ENCODE measurements at places on chromosomes 7 and 10. TPM values are rescaled to one million over a fixed set of nuclear protein-coding genes. Genes with fewer than 3 reads are reported as not detected.

DNA sequence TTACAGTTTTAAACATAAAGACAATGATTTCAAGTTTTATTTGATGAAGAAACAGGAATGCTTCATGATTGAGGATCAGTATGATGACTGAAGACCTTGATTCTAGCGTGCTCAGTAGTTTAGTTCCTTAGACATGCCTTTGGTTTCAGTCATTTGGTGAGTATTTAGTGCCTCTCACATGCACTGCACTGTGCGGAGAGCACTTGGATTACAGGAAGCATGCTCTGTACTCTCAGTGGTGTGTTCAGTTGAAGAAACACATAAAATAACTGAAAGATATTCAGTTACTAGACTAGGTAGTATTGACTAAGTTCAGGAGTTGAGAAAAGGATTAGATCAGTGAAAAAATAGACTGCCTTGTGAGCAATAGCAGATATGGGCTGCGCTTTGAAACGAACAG is 25.5 kb downstream of the RBM17 start:
- no peaks in the 10 kb centered on the region for H3K27me3 ChIP-seq
- peaks cover 53% of the 10 kb centered on the region for H3K36me3 ChIP-seq
- H3K4me3 ChIP-seq: peak overlapping the region; percentile 69
- DNase-seq: peak; percentile 37
- peak overlapping the region; percentile 95 for H3K27ac ChIP-seq
- H3K4me1 ChIP-seq: peaks cover 43% of the 10 kb centered on the region

DNA sequence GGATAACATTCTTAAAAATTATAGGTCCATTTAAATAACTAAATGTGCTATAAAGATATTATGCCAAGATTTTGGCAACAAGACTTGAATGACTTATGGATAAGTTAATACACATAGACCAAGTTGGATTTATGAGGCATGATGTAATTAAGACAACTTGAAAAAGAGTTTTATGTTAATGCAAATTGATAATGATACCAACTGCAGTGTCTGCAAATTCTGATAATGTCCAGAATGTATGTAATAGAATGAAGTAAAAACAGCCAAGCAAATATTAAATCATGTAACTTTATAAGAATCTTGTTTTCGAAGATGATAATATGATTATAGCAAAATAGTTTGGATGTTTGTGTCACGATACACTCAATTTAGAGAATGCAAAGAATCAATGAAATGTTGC is 868.3 kb downstream of the DNAJB9 start:
- DNase-seq: no peak
- no peak overlapping the region for H3K4me3 ChIP-seq
- H3K36me3 ChIP-seq: peaks cover 5% of the 10 kb centered on the region
- no peak overlapping the region for H3K27ac ChIP-seq

- no peak within 1 kb of the TSS for H3K4me3 ChIP-seq
- no peaks in the 10 kb centered on the region for H3K4me1 ChIP-seq
- no peak for DNase-seq
- H3K36me3 ChIP-seq: peaks cover 10% of the 10 kb centered on the region
Observed at GRCh38 chr7:130379921-130380860, at the start of gene CPA1. Gene CPA1 (plus strand): TSS chr7:130380494. CDS start chr7:130380521, 27 bp downstream.

DNA sequence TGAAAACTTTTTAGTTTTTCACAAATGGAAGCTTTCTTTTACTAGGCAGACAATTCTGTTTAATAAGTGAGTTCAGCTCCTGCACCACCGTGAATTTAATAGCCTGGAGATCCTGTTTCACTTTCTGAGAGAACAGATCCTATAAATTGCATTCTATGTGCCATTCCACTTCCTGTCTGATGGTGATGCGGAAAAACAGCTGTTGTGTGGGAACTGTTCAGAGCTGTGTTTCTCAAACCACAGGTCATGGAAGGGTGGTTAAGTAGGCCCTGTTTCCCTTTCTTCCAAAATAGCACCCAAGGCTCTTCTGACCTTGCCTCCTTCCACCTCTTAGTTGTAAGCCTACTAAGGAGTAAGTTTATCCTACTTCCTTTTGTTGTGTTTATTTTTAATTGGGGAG is 97.2 kb upstream of the DKK1 start:
- H3K36me3 ChIP-seq: no peaks in the 10 kb centered on the region
- peak overlapping the region; percentile 20 for H3K4me3 ChIP-seq
- peaks cover 36% of the 10 kb centered on the region for H3K4me1 ChIP-seq
- peak overlapping the region; percentile 49 for H3K27ac ChIP-seq
- no peaks in the 10 kb centered on the region for H3K27me3 ChIP-seq

COPS6 gene
- 256 TPM for total RNA-seq

DNA sequence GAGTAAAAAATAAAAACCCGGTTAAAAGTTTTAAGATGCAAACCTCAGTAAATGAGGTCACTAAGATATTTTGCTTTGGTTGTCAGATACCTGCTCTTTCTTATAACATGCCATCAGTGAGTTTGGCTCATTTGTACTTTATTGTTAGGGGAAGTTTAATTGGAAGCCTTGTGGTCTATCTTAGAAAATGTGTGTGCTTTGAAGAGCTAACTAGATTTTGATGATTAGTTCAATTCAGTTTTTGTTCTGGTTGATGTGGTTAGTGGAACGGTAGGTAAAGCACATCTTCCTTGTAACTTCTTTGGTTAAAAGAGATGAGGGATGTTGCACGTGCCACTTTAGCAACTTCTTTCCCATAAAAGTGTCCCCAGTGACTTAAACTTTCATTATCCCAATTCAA is 353.4 kb upstream of the GALNT17 start:
- DNase-seq: no peak
- no peaks in the 10 kb centered on the region for H3K27me3 ChIP-seq

HOXA5 gene
- total RNA-seq: 2.0 TPM

- H3K4me1 ChIP-seq: peaks cover 40% of the 10 kb centered on the region
- peaks cover 2% of the 10 kb centered on the region for H3K27me3 ChIP-seq
- H3K36me3 ChIP-seq: peaks cover 47% of the 10 kb centered on the region
- no peak overlapping the region for H3K27ac ChIP-seq
Observed at GRCh38 chr10:983971-984655, 4.1 kb upstream of the GTPBP4 start.

LIPN gene
- not detected for total RNA-seq

GRCh38 chr7:128073671-128074310 is 42.6 kb upstream of the LRRC4 start:
- H3K27ac ChIP-seq: no peak overlapping the region
- no peak overlapping the region for H3K4me3 ChIP-seq
- H3K27me3 ChIP-seq: no peaks in the 10 kb centered on the region
- peaks cover 5% of the 10 kb centered on the region for H3K36me3 ChIP-seq
- no peak for DNase-seq
- H3K4me1 ChIP-seq: no peaks in the 10 kb centered on the region

GRCh38 chr7:101814081-101814990 is 3.1 kb upstream of the CUX1 start:
- DNase-seq: peak; percentile 30
- H3K27ac ChIP-seq: peak overlapping the region; percentile 87
- H3K36me3 ChIP-seq: peaks cover 6% of the 10 kb centered on the region
- H3K4me3 ChIP-seq: peak overlapping the region; percentile 90

DNA sequence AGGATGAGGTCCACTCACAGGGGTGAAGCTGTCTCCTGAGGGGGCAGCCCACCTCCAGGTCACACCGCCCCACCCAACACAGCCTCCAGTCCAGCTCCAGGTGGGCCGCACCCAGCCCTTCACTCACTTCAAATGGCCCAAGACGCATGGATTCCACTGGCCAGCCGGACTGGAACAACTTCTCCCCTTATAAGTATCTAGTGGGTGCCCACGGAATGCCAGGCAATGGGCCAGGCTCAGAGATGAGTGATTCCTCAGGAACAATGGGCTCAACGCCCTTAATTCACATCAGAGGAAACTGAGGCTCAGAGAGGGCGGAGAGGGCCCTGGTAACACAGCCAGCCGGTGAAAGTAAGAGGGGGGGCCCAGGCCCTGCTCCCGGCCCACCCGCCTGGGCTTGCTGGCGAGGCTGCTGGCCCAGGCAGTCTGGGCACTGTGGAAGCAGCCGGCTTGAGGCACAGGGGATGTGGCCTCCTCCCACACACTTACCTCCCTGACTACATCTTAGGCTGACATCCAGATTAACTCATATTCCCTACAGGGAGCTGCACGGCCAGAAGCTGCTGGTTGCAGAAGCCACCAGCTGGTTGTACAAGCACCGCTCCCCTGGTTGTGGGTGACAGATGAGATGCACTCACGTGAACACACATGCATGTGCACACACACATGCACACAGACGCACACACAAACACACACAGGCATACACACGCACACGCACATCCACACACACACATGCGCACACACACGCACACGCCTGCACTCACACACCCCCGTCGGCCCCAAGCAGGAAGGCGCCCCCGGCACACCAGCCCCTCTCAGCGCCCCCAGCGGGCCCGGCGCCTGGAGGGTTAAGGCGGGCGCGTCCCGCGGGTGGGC is 1.0 kb upstream of the FAM20C start:
- H3K4me1 ChIP-seq: peaks cover 36% of the 10 kb centered on the region
- H3K27ac ChIP-seq: peak overlapping the region; percentile 80
- peak overlapping the region; percentile 92 for H3K4me3 ChIP-seq
- DNase-seq: peak; percentile 63
- peaks cover 10% of the 10 kb centered on the region for H3K36me3 ChIP-seq

GRCh38 chr7:22445140-22445743 is 54.7 kb downstream of the STEAP1B start:
- peaks cover 22% of the 10 kb centered on the region for H3K4me1 ChIP-seq
- H3K27ac ChIP-seq: no peak overlapping the region
- H3K36me3 ChIP-seq: peaks cover 27% of the 10 kb centered on the region
- H3K4me3 ChIP-seq: no peak overlapping the region
- no peaks in the 10 kb centered on the region for H3K27me3 ChIP-seq
- no peak for DNase-seq

GRCh38 chr7:21819048-21819447 is 126.7 kb downstream of the CDCA7L start:
- no peak overlapping the region for H3K27ac ChIP-seq
- H3K4me3 ChIP-seq: no peak overlapping the region
- no peaks in the 10 kb centered on the region for H3K36me3 ChIP-seq
- no peaks in the 10 kb centered on the region for H3K4me1 ChIP-seq
- no peaks in the 10 kb centered on the region for H3K27me3 ChIP-seq

- no peak for DNase-seq
- peaks cover 5% of the 10 kb centered on the region for H3K27me3 ChIP-seq
- no peaks in the 10 kb centered on the region for H3K4me1 ChIP-seq
- H3K27ac ChIP-seq: no peak overlapping the region
Observed at GRCh38 chr10:123559823-123560092, 106.4 kb upstream of the GPR26 start.

- no peaks in the 10 kb centered on the region for H3K27me3 ChIP-seq
- no peaks in the 10 kb centered on the region for H3K36me3 ChIP-seq
- H3K4me1 ChIP-seq: peaks cover 33% of the 10 kb centered on the region
- DNase-seq: peak; percentile 82
- no peak overlapping the region for H3K4me3 ChIP-seq
- no peak overlapping the region for H3K27ac ChIP-seq
Observed at GRCh38 chr10:89086801-89087521, 96.4 kb downstream of the FAS start.

GRCh38 chr10:130203626-130204025 is 67.4 kb downstream of the GLRX3 start:
- no peaks in the 10 kb centered on the region for H3K36me3 ChIP-seq
- no peaks in the 10 kb centered on the region for H3K4me1 ChIP-seq
- H3K27me3 ChIP-seq: no peaks in the 10 kb centered on the region
- H3K4me3 ChIP-seq: no peak overlapping the region
- DNase-seq: no peak

WASHC2C gene
- total RNA-seq: 36.0 TPM

GPNMB gene
- 19.1 TPM for total RNA-seq

IGFBP1 gene
- not detected for total RNA-seq

GRCh38 chr10:52308251-52309031 is 5.6 kb upstream of the DKK1 start:
- H3K4me1 ChIP-seq: peaks cover 51% of the 10 kb centered on the region
- peak overlapping the region; percentile 64 for H3K27ac ChIP-seq
- H3K36me3 ChIP-seq: no peaks in the 10 kb centered on the region
- peak overlapping the region; percentile 82 for H3K4me3 ChIP-seq

DNA sequence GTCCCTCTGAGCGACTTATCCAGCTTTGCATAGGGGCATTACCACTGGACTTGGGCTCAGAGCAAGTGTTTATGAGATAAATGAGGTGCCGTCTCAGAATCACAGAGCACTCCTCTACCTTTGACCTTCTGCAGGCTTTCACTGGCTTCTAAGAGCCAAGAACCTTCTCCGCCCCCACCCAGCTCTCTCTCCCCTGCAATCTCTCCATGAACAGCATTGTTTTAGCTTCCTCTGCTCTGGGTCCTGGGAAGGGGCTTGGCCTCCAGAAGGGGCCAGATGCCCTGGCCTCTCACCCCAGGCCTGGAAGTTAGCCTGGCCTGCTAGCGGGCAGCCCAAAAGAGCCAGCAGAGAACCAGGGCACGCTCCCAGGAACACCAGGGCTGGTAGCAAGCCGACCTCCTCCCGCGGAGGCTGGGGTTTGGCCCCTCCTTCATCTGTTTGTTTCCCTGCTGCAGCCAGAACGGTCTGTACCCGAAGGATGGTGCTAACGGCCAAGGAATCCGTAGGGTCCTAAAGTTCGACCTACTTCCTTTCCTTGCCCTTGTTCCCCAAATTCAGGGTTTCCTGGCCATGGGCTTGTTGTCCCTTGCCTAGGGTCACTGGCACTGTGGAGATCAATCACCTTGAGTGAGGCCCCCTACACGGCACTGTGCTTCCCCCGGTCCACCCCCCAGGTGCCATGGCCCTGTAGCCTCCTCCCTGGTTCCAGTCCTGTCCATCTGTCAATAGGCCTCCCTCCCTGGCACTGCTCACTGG is 18.7 kb upstream of the DDIT4 start:
- H3K27me3 ChIP-seq: peaks cover 3% of the 10 kb centered on the region
- no peaks in the 10 kb centered on the region for H3K36me3 ChIP-seq
- peak overlapping the region; percentile 77 for H3K4me3 ChIP-seq
- peaks cover 37% of the 10 kb centered on the region for H3K4me1 ChIP-seq
- peak; percentile 52 for DNase-seq

DNA sequence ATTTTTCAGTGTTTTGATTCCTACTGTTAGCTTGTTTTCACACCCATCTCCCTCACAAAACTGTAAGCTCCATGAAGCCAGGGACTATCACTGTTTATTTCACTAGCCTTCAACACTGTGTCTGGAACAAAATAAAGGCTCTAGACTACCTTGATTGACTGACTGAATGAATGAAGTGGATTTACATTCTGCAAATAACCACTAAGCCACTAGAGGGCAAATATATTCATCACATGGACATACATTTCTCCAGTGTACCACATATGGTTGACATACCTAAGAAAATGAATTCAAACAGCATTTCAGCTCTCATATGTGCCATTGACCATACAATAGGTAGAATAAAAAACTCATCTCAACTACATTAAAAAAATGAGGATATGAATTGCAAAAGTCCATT is 185.9 kb downstream of the RAB11FIP2 start:
- no peaks in the 10 kb centered on the region for H3K36me3 ChIP-seq
- no peak overlapping the region for H3K4me3 ChIP-seq
- H3K27ac ChIP-seq: no peak overlapping the region
- no peak for DNase-seq

Data from HFFc6 (cell line).